ENCODE measurements at places on chromosomes 3 and 15.

- H3K4me1 ChIP-seq = no peaks in the 10 kb centered on the region
- DNase-seq = no peak
- no peaks in the 10 kb centered on the region for H3K36me3 ChIP-seq
- H3K27me3 ChIP-seq = no peaks in the 10 kb centered on the region
- no peak overlapping the region for H3K4me3 ChIP-seq
- no peak overlapping the region for H3K27ac ChIP-seq
Observed at GRCh38 chr3:52820736-52821135, 9.7 kb downstream of the ITIH4 start.

DNA sequence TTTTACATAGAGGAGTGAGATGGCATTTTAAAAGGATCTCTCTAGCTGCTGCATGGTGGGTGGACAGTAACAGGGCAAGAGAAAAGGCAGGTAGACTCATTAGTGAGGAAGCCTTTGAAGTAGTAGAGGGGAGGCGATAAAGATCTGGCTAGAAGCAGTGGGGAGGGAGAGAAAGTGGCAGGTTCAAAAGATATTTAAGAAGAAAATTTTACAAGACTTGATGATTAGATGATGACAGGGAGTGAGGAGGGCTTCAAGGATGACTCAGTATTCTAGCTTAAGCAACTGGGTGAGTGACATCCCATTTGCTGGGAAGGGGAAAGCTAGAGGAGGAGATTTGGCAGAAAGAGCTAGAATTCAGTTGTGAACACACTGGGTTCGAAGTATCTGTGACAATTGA, 3.8 kb upstream of the BRPF1 start:
- no peak for DNase-seq
- no peaks in the 10 kb centered on the region for H3K27me3 ChIP-seq
- H3K27ac ChIP-seq = no peak overlapping the region
- no peak overlapping the region for H3K4me3 ChIP-seq
- no peaks in the 10 kb centered on the region for H3K36me3 ChIP-seq

DNA sequence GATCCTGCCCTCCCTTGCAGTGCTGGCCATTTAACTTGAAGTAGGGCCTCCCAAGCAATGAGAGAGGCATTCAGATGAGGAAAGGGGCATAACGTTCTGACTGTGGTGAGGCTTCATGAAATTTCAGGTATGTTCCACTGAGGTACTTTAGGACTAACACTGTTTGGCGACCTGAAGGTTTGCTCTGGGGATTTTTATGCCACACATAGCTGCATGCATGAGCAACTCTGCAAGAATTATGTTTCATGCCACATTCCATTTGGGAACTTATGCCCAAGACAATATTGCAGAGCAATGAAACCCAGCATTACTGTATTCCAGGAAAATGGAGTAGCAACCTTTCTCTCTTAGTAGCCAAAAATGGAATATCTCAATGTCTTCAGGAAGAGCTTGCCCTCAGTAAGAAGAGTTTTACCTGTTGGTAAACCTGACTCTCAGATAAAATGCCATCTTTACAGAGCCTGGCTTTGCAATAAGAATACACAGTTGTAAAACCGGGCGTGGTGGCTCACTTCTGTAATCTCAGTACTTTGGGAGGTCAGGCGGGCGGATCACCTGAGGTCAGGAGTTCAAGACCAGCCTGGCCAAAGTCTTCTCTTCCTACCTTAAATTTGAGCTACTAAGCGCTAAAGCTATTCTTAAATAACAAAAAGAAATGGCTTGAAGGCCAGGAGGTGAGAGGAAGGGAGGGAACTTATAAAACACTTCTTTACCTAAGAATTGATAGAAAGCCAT, 16.7 kb upstream of the TBL1XR1 start:
- no peak for DNase-seq
- peak overlapping the region; percentile 13 for H3K27ac ChIP-seq
- H3K36me3 ChIP-seq = no peaks in the 10 kb centered on the region
- H3K4me1 ChIP-seq = peaks cover 6% of the 10 kb centered on the region

DNA sequence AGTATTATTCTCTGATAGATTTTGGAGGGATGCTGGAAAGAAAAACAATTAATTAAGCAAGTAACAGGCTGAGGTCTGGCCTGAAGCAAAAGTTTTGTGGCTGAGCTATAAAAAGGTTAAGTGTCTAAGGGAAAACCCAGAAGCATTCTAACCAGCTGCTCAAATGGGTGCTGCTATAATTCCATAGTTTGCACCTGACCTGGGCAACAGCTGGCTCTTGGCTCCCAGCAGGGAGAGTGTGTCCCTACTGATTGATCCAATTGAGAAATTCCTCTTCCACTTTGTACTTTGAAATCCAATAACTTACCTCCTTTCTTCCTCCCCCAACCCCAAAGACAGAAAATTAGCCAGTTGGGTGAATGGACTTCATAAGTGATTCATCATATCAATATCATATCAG, 27.7 kb upstream of the SMAD3 start:
- H3K27me3 ChIP-seq = no peaks in the 10 kb centered on the region
- no peak for DNase-seq
- no peak overlapping the region for H3K27ac ChIP-seq
- H3K4me1 ChIP-seq = peaks cover 6% of the 10 kb centered on the region
- no peaks in the 10 kb centered on the region for H3K36me3 ChIP-seq

- H3K36me3 ChIP-seq = no peaks in the 10 kb centered on the region
- H3K4me1 ChIP-seq = no peaks in the 10 kb centered on the region
- H3K27me3 ChIP-seq = no peaks in the 10 kb centered on the region
- no peak overlapping the region for H3K4me3 ChIP-seq
- DNase-seq = no peak
Observed at GRCh38 chr3:17359911-17360310, 382.5 kb downstream of the TBC1D5 start.

DNA sequence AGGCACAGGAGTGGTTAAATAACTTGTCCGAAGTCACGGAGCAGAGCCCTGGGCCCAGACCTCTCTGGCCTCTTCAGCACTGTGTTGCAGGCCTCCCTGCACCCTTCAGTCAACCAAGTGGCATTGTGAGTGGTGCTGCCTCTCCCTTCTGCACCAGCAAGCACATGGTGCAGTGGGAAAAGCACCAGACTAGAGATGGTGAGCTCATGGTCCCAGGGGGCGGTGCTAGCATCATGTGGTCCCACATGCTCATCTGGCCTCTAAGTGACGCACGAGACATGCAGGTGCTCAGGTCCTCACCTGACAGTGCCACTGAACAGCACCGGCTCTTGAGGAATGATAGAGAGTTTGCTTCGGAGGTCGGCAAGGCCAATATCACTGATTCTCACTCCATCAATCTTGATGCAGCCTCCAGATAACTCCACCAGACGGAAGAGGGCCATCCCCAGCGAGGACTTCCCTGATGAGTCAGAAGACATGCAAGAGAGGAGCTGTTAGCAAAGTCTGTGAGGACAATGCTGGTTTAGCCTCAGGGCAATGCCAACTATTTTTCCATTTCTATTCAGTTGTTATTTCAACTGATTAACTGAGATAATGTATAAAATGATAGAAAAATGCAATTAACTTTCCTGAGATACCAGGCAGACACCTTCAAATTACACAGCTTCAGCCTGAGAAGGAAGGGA, 53.1 kb upstream of the PARL start:
- H3K4me3 ChIP-seq = no peak overlapping the region
- no peak overlapping the region for H3K27ac ChIP-seq
- H3K36me3 ChIP-seq = peaks cover 4% of the 10 kb centered on the region
- no peaks in the 10 kb centered on the region for H3K4me1 ChIP-seq
- no peaks in the 10 kb centered on the region for H3K27me3 ChIP-seq
- DNase-seq = no peak

GRCh38 chr15:79721256-79721655, 175.6 kb downstream of the MTHFS start:
- no peaks in the 10 kb centered on the region for H3K36me3 ChIP-seq
- DNase-seq = no peak
- no peaks in the 10 kb centered on the region for H3K27me3 ChIP-seq
- no peak overlapping the region for H3K4me3 ChIP-seq

GRCh38 chr3:173711619-173712018, 314.1 kb downstream of the NLGN1 start:
- no peaks in the 10 kb centered on the region for H3K27me3 ChIP-seq
- no peak overlapping the region for H3K27ac ChIP-seq
- H3K4me3 ChIP-seq = no peak overlapping the region
- H3K4me1 ChIP-seq = no peaks in the 10 kb centered on the region
- H3K36me3 ChIP-seq = no peaks in the 10 kb centered on the region
- DNase-seq = peak; percentile 17

DNA sequence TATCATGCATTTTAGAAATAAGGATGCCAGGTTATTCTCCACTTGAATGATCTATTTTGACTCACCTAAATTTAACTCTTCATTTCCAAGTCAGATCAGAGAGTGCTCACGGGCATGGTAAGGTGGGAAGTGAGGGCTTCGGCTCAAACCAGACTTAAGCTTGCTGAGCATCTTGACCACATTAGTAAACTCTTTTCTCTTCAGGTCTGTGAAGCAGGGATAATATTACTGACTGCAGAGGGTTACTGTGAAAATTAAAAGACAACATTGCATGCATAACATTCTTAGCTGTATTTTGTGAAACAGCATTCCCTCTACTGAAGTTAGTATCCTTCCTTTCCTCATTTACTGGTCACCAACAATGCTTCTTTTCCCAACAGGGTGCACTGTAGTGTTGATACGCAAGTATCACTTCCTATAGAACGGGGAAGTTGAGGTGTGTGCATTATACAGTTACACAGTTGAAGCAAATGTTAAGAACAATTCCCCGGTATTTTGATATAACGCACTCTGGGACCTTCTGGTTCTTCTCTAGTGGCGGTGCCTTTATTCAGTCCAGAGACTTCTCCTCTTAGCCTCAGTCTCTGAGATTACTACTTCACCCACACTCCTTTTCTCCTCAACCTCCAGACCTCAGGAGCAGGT, 74.1 kb upstream of the MNS1 start:
- H3K27ac ChIP-seq = no peak overlapping the region
- DNase-seq = no peak
- no peaks in the 10 kb centered on the region for H3K4me1 ChIP-seq
- no peaks in the 10 kb centered on the region for H3K36me3 ChIP-seq

- H3K27me3 ChIP-seq = no peaks in the 10 kb centered on the region
- H3K4me1 ChIP-seq = no peaks in the 10 kb centered on the region
- no peak overlapping the region for H3K27ac ChIP-seq
- no peak overlapping the region for H3K4me3 ChIP-seq
- DNase-seq = no peak
Observed at GRCh38 chr3:128293930-128294329, 140.6 kb downstream of the EEFSEC start.

DNA sequence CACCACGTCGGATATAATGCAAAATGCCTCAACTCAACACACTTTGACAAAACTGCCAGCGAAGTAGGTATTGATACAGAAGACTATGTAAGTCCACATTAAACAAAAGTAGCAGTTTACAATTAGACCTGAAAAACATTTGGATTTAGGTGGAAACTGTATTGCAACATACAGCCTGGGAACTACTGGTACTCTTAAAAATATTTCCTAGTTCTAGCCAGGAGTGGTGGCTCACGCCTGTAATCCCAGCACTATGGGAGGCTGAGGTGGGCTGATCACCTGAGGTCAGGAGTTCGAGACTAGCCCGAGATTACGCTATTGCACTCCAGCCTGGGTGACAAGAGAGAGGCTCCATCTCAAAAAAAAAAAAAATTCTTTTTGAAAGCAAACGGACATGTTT, 246.2 kb downstream of the ZBTB20 start:
- H3K4me3 ChIP-seq = no peak overlapping the region
- no peak for DNase-seq
- no peaks in the 10 kb centered on the region for H3K36me3 ChIP-seq
- peak overlapping the region; percentile 67 for H3K27ac ChIP-seq
- H3K27me3 ChIP-seq = no peaks in the 10 kb centered on the region

GRCh38 chr15:35618260-35619188, 72.6 kb upstream of the DPH6 start:
- H3K36me3 ChIP-seq = no peaks in the 10 kb centered on the region
- DNase-seq = no peak
- no peaks in the 10 kb centered on the region for H3K4me1 ChIP-seq
- H3K4me3 ChIP-seq = no peak overlapping the region

- no peak overlapping the region for H3K4me3 ChIP-seq
- no peaks in the 10 kb centered on the region for H3K4me1 ChIP-seq
- no peak for DNase-seq
- H3K36me3 ChIP-seq = no peaks in the 10 kb centered on the region
Observed at GRCh38 chr3:152176241-152176640, 92.5 kb upstream of the MBNL1 start.

DNA sequence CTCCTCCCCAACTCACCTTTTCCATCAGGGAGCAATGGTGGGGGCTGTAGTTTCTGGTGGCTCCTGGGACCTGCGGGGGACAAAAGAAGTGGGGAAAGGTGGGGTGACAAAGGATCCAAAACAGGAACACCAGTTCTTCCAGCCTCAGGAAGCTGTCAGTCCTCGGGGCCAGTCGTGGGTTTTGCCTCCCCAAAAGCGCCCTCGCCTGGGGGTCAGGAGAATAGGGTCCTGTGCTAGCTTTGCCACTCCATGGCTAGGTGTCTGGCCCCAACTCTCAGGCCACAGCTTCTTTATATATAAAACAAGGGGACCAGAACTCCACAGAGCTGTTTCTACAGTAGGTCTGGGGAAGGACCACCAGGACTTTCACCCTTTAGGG, 4.0 kb downstream of the CCDC9B start:
- no peak for DNase-seq
- no peak overlapping the region for H3K4me3 ChIP-seq
- H3K4me1 ChIP-seq = peaks cover 97% of the 10 kb centered on the region
- peak overlapping the region; percentile 99 for H3K27ac ChIP-seq
- H3K36me3 ChIP-seq = peaks cover 19% of the 10 kb centered on the region

DNA sequence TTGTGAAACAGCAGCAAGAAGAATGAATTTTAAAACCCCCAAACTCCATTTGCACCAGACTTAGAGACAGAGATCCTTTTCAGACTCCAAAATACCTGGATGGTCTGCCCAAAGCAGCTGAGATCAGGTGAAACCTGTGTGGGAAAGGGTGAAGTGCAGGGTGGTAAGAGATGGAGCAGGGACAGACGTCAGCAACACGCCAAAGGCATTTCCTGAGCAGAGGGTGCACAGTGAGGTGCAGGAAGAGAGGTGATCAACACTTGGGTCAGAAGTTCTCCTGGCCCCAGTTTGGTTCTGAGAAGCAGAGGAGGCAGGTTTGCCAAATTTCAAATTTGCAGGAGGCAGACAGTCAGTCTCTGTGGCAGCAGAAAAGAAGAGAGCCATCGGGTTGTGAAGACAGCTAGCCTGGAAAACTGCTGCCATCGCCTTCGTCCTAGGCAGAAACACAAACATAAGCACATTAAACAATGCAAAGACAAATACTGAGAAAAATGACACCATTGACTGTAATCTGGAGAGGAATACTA, 9.8 kb downstream of the CCR4 start:
- no peak overlapping the region for H3K27ac ChIP-seq
- H3K27me3 ChIP-seq = no peaks in the 10 kb centered on the region

- H3K36me3 ChIP-seq = peaks cover 8% of the 10 kb centered on the region
- H3K4me1 ChIP-seq = peaks cover 53% of the 10 kb centered on the region
- no peaks in the 10 kb centered on the region for H3K27me3 ChIP-seq
- peak overlapping the region; percentile 92 for H3K27ac ChIP-seq
- DNase-seq = peak; percentile 30
Observed at GRCh38 chr15:63052961-63053698, 10.6 kb downstream of the TPM1 start.

GRCh38 chr3:192445770-192446644, 281.3 kb downstream of the FGF12 start:
- no peak overlapping the region for H3K27ac ChIP-seq
- DNase-seq = no peak
- no peaks in the 10 kb centered on the region for H3K27me3 ChIP-seq
- H3K36me3 ChIP-seq = no peaks in the 10 kb centered on the region
- no peaks in the 10 kb centered on the region for H3K4me1 ChIP-seq

All from thyroid gland (tissue), 4 donors.